ENCODE measurements at places on chromosomes 3 and 15. TPM values are rescaled to one million over a fixed set of nuclear protein-coding genes. Genes with fewer than 3 reads are reported as not detected.

IMPG2 gene
- total RNA-seq: 0.14 TPM

UBE2E2 gene
- total RNA-seq: 44.1 TPM

GPR176 gene
- total RNA-seq: 8.2 TPM

SNX22 gene
- under 0.01 TPM for total RNA-seq

GABRR3 gene
- not detected for total RNA-seq

CDHR4 gene
- total RNA-seq: not detected

GOLGA8M gene
- not detected for total RNA-seq

HEG1 gene
- 3.1 TPM for total RNA-seq

PODXL2 gene
- total RNA-seq: 3.4 TPM

SPESP1 gene
- total RNA-seq: 4.9 TPM

PRTG gene
- total RNA-seq: under 0.01 TPM

ARL13B gene
- total RNA-seq: 11.6 TPM

GOLGA6A gene
- total RNA-seq: 0.07 TPM

PLSCR5 gene
- not detected for total RNA-seq

CSPG5 gene
- 0.36 TPM for total RNA-seq

NR2F2 gene
- total RNA-seq: 1.7 TPM

ATP6V1A gene
- total RNA-seq: 73.1 TPM

LIPH gene
- total RNA-seq: 2.4 TPM

PLCL2 gene
- total RNA-seq: 5.4 TPM

VGLL3 gene
- total RNA-seq: 14.7 TPM

CHL1 gene
- total RNA-seq: not detected

GRAMD2A gene
- 7.2 TPM for total RNA-seq

SNTN gene
- not detected for total RNA-seq

CCK gene
- total RNA-seq: 4.8 TPM

IQCF5 gene
- not detected for total RNA-seq

HIGD2B gene
- total RNA-seq: not detected

PLA2G4E gene
- 0.14 TPM for total RNA-seq

HRG gene
- total RNA-seq: not detected

SLC35G2 gene
- 5.8 TPM for total RNA-seq

TXNRD3 gene
- 9.5 TPM for total RNA-seq

TM4SF18 gene
- not detected for total RNA-seq

ATP10A gene
- total RNA-seq: 1.00 TPM

GOLIM4 gene
- 21.9 TPM for total RNA-seq

ALDH1A3 gene
- 355 TPM for total RNA-seq

FBXL2 gene
- 20.6 TPM for total RNA-seq

RBP2 gene
- total RNA-seq: not detected

RASGRP1 gene
- total RNA-seq: 0.50 TPM

DAZL gene
- not detected for total RNA-seq

SHISA5 gene
- 119 TPM for total RNA-seq

SYNPR gene
- total RNA-seq: not detected

CCDC80 gene
- 38.5 TPM for total RNA-seq

PFKFB4 gene
- total RNA-seq: 15.7 TPM

PPIP5K1 gene
- total RNA-seq: 53.3 TPM

GHRL gene
- not detected for total RNA-seq

A4GNT gene
- not detected for total RNA-seq

CCDC71 gene
- 16.1 TPM for total RNA-seq

CD276 gene
- 71.6 TPM for total RNA-seq

C3orf20 gene
- not detected for total RNA-seq

PLA2G4F gene
- 6.5 TPM for total RNA-seq

THRB gene
- 14.2 TPM for total RNA-seq

BUB1B gene
- total RNA-seq: 0.68 TPM

TIMP4 gene
- 1.4 TPM for total RNA-seq

RTP1 gene
- total RNA-seq: not detected

CLSTN2 gene
- total RNA-seq: under 0.01 TPM

EPHA6 gene
- total RNA-seq: 0.36 TPM

SCN5A gene
- not detected for total RNA-seq

FEZF2 gene
- not detected for total RNA-seq
